Inflammatory macrophage treated with lipopolysaccharide for 1 hour (primary cell): ENCODE measurements at places on chromosomes 5 and 9.

DNA sequence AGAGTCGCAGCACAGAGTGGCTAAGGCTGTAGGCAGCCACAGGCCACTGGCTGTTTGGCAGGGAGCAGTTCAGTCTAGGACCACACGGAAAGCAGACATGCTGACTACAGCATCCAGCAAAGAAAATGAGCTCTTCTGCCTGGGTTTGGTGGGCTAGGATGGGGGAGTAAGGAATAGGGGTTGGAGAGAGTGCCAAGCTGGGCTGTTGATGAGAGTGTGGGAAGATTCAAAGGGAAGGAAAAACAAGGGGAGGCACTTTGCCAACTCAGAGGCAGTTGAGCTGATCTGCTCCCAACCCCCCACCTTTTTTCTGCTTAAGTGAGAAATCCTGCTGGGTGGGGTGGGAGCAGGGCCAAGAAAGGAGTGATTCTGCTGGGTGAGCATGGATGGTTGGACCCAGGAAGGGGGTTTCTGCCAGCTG lies 35.9 kb downstream of the SVEP1 start:
- no peak for DNase-seq

DNA sequence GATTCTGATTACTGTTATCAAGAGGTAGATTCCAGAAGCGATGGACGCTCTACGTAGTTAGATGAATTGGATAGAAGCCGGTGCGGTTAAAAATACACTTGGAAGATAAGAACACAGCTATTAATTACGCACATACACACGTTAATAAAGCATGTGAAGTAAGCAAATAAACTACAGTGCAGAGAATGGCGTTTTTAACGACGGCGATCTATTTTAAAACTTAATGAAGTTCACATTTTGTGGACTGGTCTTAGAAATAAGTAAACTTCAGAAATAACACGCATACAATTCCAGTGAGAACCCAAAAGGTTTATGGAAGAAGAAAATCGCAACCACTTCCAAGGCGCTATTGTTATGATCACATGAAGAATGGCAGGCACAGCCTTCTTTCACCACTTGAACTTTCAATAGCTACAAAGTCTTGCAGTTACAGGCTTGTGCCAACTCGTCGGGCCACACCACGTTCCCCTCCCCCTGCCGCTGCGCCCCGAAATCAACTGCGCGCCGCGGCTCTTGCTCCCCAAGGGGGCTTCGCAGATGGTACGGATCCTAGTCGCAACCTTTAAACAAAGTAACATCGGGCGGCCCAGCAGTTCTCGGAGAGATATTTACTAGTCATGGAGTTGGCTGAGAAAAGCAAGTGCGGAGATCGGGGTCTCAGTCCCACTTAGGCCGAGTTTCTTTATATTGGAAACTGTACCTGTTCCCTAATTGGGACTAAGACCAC lies 866 bp upstream of the SEMA6A start:
- no peak for DNase-seq

- DNase-seq: no peak
Measured at GRCh38 chr5:136114414-136115125, 18.1 kb upstream of the SMAD5 start.

DNA sequence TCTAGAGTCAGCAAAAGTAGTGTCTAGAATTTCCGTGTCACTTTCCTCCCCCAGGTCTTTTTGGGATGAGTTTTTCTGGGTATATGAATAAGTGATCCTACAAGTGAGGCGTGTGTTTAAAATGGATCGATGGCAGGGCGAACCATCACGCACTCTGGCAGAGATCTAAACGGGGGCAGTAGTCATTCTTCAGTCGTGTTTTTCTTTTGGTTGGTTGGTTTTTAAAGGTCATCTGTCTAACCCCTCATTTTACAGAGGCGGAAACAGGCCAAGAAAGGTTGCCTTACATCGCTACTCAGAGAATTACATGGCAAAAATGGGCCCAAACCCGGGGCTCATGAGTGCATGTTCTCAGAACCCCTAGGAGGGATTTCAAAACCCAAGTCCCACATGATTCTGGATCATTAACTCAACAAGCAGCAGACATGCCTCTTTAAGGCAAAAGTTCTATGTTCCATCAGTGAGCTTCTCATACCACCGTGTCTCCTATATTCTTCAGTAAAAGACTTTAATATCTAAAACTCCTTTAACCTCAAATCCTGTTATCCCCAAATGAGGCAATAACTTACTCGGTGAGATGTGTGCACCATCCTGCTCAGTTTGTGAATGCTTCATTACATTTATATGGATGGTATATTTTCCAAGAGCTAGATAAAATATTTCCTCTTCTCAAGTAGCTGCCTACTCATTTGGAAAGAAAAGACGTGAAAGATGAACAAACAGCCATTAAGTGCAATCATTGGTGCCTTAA lies 145.8 kb downstream of the AOPEP start:
- DNase-seq: no peak

GRCh38 chr9:1048231-1048619 lies 1.9 kb upstream of the DMRT2 start:
- no peak for DNase-seq

DNA sequence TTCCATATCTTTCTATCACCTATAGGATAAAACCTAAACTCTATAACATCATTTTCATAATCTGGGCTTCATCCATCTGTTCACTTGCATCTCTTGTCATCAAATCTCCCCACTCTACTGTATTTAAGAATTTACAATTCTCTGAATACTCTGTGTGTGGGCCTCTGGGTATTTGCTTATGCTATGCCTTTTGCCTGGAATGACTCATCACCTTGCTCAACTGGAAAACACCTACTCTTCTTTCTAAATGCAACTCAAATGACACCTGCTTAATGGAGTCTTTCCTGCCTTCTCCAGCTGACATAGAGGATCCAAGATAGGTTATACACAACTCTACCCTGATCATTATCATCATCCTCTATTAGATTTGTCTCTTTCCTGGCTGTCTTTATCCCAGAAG lies 421.7 kb downstream of the SPATA31D1 start:
- DNase-seq: peak; percentile 13

DNA sequence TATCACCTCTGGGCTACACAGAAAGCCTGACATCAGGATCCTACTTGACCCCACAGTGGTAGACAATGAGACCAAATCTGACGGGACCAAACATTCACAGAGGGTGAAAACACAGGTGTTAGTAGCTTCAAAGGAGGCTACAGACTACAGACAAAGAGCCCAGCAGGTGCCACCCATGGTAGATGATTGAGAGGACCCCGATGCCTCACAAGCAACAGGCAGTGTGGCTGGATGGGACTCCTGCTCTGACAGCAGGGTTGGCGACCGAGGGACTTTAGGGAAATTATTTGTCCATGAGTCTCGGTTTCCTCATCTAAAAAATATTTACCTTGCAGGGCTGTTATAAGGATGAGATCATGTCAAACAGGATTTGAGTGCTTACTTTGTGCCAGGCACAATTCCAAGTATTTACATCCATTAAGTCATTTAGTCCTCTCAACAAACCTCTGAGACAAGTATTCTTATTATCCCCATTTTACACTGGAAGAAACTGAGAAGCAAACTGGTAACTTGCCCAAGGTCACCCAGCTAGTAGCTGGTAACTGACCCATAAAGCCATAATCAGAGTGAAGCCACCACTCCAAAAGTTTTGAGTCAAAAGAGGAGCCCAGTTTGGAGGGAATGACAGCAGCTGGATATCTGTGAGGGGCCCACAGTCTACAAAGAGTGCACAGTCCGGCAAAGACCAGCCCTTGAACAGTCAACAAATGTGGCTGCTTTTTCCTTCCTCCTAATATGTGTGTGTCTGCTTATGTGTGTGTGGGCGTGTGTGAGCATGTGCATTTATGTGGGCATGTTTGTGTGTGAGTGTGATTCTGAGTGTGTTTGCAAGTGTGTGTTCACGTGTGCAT lies 502.0 kb downstream of the BNC2 start:
- DNase-seq: no peak

DNA sequence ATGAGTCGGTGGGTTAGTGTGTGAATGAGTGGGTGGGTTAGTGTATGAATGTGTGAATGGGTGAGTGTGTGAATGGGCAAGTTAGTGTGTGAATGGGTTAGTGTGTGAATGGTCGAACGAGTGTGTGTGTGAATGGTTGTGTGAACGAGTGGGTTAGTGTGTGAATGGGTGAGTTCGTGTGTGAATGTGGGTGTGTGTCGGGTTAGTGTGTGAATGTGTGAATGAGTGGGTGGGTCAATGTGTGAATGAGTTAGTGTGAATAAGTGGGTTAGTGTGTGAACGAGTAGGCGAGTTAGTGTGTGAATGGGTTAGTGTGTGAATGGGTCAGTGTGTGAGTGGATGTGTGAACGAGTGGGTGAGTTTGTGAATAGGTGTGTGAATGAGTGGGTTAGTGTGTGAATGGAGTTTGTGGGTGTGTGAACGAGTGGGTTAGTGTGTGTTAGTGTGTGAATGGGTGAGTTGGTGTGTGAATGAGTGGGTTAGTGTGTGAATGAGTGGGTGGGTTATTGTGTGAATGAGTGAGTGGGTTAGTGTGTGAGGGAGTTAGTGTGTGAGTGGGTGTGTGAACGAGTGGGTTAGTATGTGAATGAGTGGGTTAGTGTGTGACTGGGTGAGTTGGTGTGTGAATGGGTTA lies 38.8 kb downstream of the NKD2 start:
- DNase-seq: no peak

- peak; percentile 9 for DNase-seq
Measured at GRCh38 chr9:121009650-121010049, 40.4 kb downstream of the C5 start.

DNA sequence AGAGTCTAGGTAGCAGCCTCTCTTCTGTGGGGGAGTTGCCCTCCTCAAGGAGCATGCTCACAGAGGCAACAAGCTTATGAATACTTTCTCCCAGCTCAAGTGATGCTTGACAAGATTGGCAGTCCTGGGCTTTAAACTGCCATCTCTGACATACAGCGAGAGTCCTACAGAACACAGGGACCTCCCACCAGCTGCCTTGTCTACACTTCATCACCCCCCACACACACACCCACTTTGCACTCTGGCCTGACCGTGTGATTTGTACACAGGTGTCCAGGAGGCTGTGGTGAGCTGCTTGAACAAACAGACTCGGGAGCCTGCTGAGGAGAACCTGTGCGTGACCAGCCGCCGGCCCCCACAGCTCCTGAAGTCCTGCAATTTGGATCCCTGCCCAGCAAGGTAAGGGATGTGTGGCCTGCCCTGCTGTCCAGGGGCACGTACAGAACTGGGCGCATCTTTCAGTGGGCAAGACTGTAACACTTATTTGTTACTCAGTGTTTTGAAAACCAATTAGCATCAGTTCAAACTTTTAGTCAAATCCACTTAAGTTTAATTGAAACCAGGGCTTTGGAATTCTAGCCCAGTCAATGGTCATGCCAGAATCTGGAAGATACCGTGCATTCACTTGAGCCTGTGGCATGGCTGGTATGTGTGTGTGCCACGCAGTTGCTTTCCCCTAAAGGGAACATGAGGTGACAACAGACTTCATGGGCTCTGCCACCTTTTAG lies 247.5 kb downstream of the ADAMTSL1 start:
- no peak for DNase-seq

GRCh38 chr9:106897751-106898150 lies 34.8 kb downstream of the ZNF462 start:
- DNase-seq: peak; percentile 35

DNA sequence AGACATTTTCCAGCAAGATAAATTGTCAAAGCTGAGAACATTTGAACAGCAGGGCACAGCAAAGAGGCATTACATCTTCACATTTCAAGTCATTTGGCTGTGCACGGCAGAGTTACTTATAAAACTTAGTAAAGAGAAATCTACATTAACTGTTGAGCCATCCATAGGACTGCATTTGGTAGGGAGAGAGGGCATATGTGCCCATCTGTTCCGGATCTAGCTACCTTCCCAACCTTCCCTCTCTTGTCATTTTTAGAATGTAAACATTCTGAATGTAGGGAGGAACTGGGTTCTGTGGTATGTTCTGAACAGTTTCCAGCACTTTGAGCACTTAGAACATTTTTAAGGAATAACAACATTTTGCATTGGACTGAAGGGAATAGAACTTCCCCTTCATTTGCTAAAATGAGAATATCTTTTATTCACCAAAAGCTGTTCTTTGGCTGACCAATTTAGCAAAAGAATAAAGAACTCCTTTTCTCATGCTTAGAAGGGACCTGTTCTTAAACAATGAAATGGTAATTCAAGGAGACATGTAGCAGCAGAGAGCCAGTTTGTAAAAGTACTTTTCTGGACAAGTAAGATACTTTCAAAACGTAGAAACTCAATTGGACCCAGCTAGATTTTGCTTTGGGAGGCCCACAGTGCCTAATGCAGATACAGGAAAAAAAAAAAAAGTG lies 104.4 kb downstream of the CETN3 start:
- DNase-seq: no peak

- DNase-seq: peak; percentile 9
Measured at GRCh38 chr9:124776954-124777648, at the start of gene OLFML2A. OLFML2A (plus strand) TSS chr9:124777133; CDS start chr9:124777271, 138 bp downstream.

DNA sequence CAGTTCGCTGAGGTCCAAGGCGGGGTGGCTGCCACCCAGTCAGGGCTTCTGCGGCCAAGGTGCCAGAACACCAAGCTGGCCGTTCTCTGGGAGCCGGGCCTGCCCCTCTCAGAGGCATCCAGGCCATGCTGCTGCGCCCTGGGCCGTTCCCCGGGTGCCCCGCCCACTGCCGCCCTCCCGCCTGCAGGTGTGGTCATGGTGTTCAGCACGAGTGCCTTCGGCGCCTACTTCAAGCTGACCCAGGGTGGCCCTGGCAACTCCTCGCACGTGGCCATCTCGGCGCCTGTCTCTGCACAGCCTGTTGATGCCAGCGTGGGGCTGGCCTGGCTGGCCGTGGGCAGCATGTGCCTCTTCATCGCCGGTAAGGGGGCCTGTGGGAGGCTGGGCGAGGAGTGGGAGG lies 7.7 kb downstream of the SLC2A8 start:
- no peak for DNase-seq

DNA sequence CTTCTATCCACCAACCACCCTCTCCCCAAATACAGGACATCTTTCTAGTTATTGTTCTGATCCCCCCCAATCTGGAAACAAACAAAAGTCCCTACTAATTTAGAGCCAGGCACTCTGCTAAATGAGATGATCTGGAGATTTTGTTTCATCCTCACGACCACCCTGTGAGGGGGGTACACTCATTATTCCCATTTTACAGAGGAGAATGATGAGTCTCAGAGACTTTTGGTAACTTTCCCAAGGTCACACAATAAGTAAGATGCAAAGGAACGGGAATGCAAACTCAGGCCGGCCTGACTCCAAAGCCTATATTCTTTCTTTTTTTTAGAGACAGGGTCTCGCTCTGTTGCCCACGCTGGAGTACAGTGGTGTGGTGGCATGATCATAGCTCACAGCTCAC lies 9.4 kb downstream of the PDGFRB start:
- DNase-seq: no peak

- DNase-seq: no peak
Measured at GRCh38 chr9:93600504-93600903, 24.1 kb downstream of the PHF2 start.

GRCh38 chr9:132301521-132301920 lies 53.3 kb downstream of the SETX start:
- no peak for DNase-seq

- DNase-seq: no peak
Measured at GRCh38 chr9:131459056-131459455, 43.7 kb upstream of the POMT1 start.

GRCh38 chr9:105401651-105402050 lies 46.2 kb upstream of the FSD1L start:
- DNase-seq: no peak

- DNase-seq: no peak
Measured at GRCh38 chr9:22010866-22011625, 1.9 kb upstream of the CDKN2B start.
